ENCODE measurements at places on chromosomes 4 and X. TPM values are rescaled to one million over a fixed set of nuclear protein-coding genes. Genes with fewer than 3 reads are reported as not detected.

DNA sequence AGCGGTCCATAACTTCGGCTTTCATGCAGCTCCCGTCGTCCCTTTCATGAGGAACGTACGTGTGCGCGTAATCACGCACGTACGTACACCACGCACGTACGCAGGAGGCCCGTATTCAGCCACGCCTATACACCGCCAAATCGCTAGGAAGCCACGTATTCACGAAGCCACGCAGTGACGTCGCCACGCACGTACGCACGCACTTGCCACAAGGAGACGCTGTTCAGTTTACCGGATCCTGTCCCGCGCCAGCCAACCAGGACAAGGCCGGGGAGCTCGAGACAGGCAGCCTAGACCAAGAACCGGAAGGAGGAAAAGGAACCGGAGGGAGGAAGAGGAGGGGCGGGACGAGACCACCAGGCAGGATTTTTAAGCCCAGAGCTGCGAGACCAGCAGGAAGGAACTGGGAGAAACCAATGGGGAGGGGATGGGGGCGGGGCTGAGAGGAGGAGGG lies at the start of gene EOLA2:
Gene EOLA2 (minus strand): TSS at position 65 of the 454 bp plus-strand sequence. CDS start 4,617 bp downstream, outside the sequence.
- peak; percentile 67 for DNase-seq

GRCh38 chr4:112526061-112526460 lies 10.1 kb upstream of the NEUROG2 start:
- no peak for DNase-seq

- no peak for DNase-seq
Measured at GRCh38 chr4:105232374-105232773, 85.7 kb downstream of the TET2 start.

DNA sequence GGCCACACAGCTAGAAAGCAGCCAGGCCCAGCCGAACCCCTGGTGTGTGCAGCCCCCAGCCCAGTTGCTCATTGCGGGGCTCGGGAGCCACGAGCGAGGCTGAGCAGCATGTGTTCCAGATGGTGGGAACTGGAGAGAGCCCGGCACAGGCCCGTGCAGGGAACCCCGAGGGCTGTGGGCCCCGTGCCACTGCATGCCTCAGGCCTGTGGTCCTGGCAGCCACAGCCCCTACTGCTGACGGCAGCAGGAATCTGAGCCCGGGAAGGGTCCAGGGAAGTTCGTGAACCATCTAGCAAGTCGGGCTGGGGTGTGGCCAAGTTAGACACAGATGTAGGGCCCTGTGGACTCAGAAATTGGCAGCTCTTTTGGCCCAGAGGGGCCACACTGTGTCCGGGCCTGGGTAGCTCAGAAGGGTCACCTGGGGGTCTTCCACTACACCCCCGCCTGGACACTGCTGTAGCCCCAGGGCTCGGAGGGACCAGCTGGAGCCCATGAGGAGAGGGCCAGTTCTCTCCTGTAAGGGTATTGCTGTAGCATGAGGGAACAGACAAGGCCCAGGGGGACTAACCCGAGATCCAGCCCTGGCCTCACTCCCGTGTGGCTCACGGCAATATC lies 12.1 kb downstream of the HTRA3 start:
- no peak for DNase-seq

- DNase-seq: no peak
Measured at GRCh38 chr4:180350901-180351300, 1892.3 kb upstream of the TENM3 start.

- peak; percentile 53 for DNase-seq
Measured at GRCh38 chr4:41957634-41958033, 22.4 kb downstream of the TMEM33 start.

- DNase-seq: no peak
Measured at GRCh38 chrX:77342004-77342403, 105.2 kb upstream of the FGF16 start.

DNA sequence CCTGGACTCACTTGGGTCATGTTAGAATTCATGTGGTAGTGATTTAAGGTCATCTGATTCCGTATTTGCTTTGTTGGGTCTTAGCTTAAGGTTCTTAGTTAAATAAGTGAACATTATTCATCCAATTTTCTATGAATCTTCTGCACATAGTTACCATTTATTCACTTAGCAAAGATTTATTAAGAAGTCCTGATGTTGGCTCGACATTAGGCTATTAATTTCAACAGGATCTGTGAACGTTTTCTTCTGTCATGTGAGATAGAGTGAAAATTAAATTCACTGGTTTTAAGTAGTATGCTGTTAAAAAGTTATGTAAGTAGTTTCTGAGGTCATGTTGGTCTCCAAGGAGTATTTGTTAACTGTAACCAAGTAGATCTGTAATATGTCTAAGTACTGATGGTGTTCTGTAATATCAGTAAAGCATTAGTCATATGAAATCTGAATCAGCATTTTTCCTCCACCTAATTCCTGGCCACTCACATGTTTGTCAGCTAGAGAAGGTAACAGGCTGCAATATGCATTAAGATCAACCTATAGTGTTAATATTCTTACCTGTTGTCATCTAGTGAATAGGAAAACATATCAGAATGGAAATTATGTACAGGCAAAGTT lies 155.6 kb downstream of the PCDH7 start:
- no peak for DNase-seq

DNA sequence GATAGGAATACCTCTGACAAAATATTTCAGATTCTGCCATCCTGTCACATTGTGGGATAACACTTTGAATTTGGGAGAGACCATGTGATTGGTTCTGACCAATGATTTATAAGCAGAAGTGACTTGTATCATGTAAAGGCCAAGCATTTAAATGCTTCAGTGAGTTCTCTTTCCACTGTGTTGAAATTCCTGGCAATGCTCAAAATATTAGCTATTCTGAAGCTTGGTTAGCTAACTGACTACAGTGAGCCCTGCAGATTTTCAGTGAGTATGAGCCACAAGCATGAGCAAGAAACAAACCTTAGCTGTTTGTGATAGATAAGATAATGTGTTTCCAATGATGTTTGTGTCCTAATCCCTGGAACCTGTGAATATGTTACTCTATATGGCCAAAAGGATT lies 562.8 kb upstream of the AADAT start:
- no peak for DNase-seq

DNA sequence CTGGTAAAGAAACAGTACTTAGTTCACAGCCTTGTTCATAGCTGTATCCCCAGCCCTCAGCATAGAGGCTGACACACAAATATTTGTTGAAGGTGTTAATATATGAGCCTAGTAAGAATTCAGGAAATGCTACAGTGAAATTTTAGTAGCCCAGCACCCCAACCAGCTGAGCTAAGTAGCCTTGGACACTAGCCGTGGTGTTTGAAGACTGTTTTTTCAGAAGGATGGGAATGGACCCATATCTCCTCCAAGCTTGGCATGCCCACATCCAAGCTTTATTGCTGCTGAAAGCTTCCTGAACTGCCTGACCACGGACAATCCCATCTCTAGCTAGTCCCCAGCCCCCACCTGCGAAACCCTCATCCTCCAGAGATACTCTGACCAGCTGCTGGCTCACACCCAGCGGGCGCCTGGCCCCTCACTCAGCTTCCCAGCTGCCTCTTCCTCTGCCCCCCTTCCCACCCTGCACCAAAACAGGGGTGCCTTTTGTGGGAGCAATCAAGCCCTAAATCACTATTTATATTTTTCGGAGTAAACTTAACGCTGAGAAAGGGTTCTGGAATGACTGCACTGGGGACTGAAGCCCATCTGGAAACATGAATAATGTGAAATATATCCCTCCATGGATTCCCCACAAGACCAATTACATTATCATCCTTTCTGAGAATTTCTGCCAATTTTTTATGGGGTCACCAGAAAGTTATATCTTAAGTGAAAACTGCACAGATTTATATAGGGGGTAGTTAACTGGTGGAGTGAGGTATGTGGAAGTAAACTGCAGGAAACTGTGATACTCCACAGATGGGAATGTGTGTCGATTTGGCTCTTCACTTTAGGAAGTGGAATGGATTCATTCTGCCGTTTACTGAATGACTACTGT lies 41.1 kb upstream of the CBR4 start:
- DNase-seq: no peak

DNA sequence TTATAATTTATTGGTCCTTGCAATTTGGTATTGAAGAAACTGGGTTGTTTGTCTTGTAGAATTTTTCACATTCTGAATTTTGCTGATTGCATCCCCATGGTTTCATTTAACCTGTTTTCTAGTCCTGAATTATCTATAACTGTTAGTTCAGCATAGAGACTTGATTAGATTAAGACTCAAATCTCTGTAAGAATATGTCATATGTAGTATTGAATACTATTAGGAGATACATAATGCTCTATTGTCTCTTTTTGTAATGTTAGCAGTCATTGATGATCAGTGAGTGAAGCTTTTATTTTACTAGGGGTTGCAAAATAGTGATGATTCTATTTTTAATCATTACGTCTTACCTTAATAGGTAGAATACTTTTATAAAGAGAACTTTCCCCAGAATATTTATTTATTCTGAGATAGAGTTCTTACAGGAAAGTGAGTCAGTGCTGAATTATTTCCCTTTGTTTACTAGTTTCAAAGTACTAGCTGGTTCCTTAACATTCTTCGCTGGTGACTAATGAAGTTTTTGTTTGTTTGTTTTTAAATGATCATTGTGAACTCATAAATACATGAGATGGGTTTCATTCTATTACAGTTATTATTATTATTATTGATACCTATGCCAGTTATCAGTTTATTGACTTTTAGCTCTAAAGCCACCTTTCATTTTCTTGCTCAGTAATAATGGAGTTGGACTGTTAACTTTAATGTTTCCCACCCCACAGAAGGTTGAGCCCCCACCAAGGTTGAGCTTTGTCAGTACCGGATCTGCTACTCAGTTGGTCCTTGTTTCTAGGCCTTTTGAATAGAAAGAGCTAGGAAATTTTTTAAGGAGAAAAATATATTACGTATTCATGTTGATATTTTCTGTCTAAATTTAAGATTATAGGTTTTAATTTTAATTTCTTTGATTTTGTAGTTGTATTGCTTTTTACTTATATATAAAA lies 102.3 kb downstream of the LARP1B start:
- no peak for DNase-seq

DNA sequence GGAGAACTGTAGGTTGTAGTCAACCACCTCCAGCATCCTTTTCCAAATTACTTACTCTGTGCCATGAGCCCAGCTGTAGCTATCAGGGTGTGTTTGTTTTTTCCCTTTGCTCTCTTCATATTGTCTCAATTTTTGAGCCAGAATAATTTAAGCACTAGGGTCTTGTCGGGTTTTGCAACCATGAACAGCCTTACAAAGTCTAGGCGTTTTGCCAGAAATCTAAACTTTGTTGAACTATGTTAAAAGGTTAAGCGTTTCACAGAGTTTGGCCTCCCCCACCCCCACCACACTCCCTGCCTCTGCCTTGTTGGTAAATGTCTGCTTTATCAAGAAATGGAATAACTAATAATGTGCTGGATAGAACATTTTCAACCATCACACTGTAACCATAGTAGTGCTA lies 190.6 kb upstream of the TTC29 start:
- DNase-seq: no peak

- peak; percentile 38 for DNase-seq
Measured at GRCh38 chr4:7703688-7704087, 236.0 kb downstream of the AFAP1 start.

- DNase-seq: peak; percentile 53
Measured at GRCh38 chrX:119118780-119119395, 8.7 kb downstream of the KIAA1210 start.

DNA sequence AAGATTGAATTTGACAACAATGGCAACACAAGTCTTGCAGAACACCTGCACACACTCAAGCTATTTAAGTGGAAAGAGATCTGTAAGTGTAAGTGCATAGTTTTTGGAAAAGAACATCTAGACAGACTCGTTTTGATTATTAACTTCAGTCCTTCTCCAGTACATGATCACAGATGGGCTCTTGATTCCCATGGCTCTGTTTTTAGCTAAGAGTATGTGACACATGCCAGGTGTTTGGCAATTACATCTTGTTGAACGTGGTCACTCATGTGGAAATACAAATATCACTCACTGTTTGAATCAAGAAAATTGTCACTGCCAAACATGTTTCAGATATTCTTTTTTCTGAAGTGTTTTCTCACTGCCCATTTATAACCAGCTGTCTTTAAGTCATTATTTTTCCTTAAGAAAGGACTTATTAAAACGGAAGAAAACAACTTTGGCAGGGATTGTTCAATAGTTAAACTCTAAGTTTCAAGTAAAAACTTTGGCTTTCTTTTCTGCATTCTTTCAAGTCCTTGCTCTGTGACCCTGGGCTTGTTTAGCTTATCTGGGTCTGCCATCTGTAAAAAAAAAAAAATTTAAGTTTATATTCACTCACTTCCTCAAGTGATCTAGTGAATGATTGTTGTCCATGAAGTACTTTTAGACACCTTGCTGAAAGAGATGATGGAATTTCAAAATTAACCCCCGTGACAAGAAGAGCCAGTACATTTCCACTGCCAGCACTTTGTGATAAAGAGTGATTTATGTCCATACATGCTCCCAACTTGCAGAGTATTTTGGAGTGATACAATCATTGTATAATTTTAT lies 125.4 kb downstream of the ATXN3L start:
- DNase-seq: no peak

DNA sequence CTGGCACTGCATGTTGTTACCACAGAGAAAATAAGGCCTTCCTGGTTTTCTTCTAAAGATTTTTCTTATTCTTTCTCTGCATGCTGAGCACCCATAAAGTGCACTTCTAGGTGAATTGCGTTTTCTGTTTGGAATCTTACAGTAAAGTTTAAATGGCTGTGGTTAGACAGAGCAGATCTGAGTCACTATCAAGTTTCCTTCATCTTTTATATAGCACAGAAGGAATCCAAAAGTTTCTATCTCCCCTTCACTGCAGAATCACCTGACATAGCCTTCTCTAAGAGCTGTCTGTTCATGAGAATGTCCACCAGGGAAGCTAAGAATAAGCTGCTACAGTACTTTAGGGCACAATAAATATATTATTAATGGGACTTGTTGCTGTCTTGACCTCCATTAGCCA lies 455.5 kb upstream of the FAM241A start:
- no peak for DNase-seq

GRCh38 chr4:94519925-94520789 lies 68.4 kb downstream of the PDLIM5 start:
- DNase-seq: no peak

- DNase-seq: no peak
Measured at GRCh38 chr4:97144199-97144598, 999.1 kb downstream of the STPG2 start.

- no peak for DNase-seq
Measured at GRCh38 chr4:152537881-152538280, 2.0 kb upstream of the FBXW7 start.

Gene ARHGAP6
- total RNA-seq: 55.0 TPM

Gene SASH3
- total RNA-seq: 0.34 TPM

Gene MAP9
- 0.09 TPM for total RNA-seq

Gene CORIN
- total RNA-seq: 0.31 TPM

Gene PPAT
- 75.5 TPM for total RNA-seq

Gene SGMS2
- 0.09 TPM for total RNA-seq

Gene PDGFC
- 0.20 TPM for total RNA-seq

Gene TMPRSS11F
- not detected for total RNA-seq

Gene MGAT4D
- not detected for total RNA-seq

Gene TREX2
- 0.51 TPM for total RNA-seq

Gene GAGE12H
- not detected for total RNA-seq

Gene AP1S2
- total RNA-seq: 24.0 TPM

Gene PRDM8
- 0.07 TPM for total RNA-seq

Gene STK32B
- total RNA-seq: 0.18 TPM

Gene OCRL
- total RNA-seq: 12.3 TPM

Gene FREM3
- not detected for total RNA-seq
